ENCODE measurements at places on chromosomes 12 and 14.

DNA sequence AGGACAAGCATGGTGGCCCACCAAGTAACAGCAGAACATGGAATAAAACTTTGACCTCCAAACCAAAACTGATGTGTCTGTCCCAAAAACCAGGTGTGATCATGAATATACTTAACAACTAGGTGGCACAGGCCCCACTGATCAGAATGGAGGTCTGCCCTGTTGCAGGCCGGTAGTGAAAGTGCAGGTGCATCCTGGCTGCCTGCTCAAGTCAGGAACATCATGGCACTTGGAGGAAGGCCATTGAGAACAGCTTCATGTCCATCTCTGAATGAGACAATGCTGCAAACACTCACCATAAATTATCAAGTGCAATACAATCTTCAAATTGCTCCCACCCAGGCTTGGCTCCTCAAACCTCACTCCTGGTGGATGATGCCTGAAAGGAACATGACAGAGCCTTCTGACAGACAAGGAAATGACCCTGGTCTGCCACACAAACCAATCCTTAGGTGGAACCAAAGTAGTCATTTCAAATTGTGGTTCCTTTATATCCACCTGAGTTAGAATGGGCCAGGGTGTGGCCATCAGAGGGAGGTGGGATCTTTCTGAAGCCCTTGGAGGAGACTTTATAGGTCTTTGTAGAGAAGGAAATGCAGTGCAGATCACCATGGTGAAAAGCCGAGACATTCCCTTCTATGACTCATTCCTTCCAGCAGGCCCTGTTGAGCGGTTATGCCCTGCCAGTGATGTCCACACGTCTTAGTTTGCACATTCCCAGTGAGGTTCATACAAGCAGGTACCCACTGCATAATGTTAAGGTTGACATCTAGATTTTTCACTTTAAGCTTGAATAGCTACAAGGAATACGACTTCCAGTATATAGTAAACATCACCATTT, 36.0 kb downstream of the EGLN3 start:
- no peak for DNase-seq

DNA sequence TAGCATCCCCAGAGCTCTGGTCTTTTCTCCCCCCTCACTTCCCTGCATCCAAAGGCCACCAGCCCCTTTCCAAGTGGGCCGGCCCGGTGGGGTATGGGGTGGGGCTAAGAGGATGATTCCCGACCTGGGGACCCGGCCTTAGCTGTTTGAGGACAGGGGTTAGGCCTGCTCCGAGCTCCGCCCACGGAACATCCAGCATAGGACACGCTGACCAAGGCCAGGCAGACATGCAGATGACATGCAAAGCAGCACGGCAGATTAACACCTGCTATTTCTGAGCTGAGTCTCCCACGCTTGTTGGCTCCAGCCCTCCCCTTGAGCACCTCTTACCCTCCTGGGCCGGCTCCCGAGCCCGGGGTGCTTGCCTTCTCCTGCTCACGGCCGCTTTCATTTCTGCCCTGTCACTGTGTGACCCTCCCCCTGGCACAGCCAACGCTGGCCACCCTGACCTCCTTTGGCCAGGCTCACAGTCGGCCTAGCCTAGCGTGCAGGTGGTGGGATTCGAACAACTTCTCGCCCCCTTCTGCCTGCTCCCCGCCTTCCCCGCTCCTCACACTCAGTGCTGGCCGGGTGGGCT, 40.2 kb downstream of the TEAD4 start:
- DNase-seq: no peak

GRCh38 chr12:47797441-47797840, 22.3 kb downstream of the HDAC7 start:
- DNase-seq: no peak

DNA sequence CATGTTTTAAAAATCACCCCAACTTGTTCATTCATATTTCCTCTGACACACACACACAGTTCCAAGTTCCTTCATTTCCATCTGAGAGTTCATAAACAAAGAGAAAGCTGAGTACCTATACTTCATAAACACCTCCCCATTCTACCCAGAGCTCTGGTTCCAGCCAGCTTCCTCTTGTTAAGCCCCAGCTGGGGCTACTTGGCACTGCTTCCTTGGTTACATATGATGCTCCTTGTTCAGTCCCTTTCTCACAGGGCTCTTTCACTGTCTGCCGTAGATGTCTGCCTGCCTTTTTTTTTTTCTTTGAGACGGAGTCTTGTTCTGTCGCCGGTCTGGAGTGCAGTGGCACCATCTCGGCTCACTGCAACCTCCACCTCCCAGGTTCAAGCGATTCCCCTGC, 77.5 kb downstream of the COX16 start:
- no peak for DNase-seq

DNA sequence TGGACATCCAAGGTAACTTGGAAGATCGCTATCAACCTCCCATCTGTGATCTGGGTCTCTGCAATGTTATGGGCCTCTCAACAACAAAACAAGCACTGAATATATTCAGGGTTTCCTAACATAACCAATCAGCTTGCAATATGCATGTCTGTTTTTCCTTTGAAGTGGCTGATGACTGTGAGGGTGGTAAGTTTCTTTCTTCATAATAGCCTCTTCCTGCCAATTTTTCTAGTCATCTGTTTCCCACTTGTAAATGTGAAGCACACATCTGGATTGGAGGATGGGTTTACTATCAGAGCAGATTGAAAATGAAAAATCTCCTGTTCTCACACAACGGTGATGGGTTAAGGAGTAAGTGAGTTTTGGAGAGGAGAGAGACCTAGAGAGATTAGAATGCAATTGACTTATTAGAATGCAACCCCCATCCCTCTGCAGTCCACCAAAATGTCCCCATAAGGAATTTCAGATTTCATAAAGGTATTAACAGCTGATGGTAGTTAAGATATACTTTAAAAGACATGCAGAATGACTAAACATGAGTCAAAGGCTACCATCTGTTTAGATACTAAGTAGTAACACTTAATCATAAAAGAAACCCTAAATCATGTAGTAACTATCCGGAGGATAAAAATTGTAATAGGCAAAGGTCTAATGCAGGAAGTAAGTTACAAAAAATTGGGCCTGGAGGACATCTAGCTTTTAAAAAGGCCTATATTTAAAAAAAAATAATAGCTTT, 58.4 kb upstream of the SAV1 start:
- DNase-seq: no peak

GRCh38 chr12:52267699-52268098, 6.7 kb upstream of the KRT86 start:
- no peak for DNase-seq

DNA sequence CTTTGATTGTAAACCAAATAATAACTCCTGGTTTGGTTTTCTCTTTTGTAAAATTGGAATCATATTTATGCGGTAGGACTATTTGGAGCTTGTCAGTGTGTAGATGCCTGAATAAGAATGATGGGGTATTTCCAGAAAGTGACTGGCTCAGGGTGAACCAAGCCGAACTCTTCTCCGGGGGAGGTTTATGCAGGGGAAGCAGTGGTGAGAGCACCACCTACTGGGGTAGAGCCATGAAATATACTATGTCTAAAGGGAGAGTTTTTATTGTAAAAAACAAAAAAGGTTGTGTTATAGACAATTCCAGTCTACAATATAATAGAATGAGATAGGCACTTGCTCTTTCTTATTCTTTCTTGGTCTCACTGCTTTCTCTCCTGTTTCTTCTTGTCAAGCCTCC, 222.9 kb upstream of the SLC16A7 start:
- DNase-seq: no peak

DNA sequence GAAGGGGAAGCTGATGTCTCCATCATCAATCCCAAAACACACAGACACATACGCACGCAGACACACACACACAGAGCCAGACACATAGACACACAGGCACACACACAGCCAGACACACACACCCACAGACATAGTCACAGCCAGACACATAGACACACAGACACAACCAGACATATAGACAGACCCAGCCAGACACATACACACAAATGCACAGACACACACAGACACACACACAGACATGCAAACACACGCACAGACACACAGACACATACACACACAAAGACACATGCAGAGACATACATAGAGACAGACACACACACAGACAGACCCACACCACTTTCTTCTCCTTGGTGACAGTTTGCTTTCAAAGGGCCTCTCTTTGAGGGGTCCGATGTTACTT, 6.3 kb downstream of the CCDC197 start:
- DNase-seq: no peak

DNA sequence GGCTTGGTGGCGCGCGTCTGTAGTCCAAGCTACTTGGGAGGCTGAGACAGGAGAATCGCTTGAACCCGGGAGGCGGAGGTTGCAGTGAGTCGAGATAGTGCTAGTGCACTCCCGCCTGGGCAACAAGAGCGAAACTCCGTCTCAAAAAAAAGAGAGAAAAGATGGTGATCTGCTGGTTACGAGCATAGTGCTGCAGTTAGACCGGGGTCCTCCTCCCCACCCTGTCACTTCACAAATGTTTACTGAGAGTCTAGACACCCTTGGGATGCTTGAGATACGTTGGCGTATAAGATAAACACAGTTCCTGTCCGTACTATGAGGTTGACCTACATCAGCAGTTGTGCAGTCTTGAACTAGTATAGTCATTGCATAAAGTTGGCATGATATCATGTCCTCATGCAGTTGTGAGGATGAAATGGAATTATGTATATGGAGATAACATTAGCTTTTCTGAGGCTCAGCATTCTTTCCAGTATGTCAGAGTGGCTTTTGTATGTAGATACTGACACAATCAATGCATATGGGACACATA, 787 bp downstream of the ACAD10 start:
- DNase-seq: no peak

DNA sequence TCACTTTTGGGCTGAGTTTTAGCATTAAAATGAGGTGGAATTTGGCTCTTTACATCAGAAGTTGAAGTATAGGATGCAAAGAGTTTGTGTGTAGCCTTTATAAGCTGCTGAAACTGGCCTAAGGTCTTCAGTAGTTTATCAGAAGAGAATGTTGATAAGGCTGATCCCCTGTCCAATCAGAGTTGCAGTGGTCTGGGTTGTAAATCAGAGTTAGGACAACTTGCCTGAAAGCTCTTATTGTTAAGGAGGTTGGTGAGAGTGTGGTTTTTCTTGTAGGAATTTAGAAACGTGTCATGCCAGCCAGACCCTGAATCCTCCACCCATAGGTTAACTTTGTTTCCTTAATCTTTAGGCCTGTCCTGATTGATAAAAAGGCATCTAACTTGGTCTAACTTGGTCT, 143.5 kb downstream of the ST8SIA1 start:
- DNase-seq: no peak

Measured in activated T-helper 9 cell treated with anti-CD3 and anti-CD28 coated beads, Interleukin-2, amount 50 U/mL, for 16 hours (primary cell).